ENCODE measurements at places on chromosomes 16 and 17.

- no peak for DNase-seq
These were observed 53.9 kb upstream of the ACSF3 start for GRCh38 chr16:89039756-89040155.

- DNase-seq = no peak
These were observed 130.1 kb downstream of the FOXL1 start for GRCh38 chr16:86708431-86708830.

GRCh38 chr16:19844945-19845641, 39.6 kb downstream of the GPRC5B start:
- no peak for DNase-seq

GRCh38 chr17:67718325-67718941, 697 bp downstream of the NOL11 start:
- DNase-seq = no peak

DNA sequence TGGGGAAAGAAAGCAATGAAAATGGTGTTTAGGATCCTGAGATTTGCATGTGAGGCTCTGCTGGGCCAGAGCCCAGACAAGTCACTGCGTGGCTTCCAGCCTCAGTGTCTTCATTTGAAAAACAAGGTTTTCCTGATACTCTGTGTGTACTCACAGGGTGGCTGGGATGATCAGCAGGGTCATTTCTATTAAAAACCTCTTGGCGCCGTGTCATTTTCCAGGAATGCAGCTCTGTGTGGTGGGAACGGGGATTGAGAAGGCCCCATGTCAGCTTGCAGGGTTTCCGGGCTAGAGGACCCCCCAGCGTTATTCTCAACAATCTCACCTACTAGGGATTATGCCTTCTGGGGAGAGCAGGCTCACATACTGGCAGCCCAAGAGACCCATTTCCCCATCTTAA, 73.5 kb downstream of the FOXL1 start:
- no peak for DNase-seq

- no peak for DNase-seq
These were observed 347.3 kb downstream of the NPIPA8 start for GRCh38 chr16:17989255-17989654.

DNA sequence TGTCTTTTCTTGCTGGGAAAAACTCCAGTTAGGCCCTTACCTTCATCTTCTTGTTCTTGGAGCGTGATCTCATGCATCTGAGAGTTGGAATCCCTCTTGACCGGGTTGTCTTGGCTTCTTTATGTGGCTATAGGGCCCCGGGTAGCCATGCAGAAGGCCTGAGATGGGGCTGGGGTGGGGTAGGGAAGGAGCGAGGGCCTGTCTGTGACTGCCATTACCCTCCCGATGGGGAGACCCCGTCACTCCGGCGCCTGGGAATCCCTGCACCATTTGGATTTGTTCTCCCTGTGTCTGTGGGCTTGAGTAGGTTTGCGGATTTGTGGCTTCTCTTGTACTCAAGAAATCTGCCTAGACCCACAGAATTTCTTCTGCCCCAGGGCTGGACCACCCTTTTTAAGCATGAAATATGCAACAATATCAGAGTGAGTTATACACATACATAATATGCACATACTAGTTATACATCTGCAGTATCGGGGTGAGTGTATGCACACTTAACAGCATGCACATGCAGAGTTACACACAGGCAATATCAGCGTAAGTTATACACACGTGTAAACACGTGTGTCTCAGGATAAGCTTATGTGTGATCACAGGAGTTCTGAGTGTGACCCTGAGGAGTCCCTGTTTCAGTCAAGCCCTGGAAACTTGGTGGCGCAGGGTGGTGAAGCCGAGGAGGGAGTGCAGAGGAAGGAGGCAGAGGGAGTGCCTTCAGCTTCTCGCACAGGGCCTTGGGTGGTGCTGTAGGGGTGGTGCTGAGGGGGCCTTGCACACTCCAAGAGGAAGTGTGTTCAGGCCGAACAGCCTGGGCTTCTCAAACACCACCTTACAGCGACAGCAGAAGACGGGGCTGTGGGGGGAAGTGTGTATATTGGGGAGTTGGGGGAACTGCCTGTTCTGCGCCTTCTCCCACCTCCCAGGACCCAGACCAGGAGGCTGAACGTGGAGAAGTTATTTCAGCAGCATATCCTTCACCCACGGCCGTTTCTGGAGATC, 18.5 kb downstream of the CCDC42 start:
- DNase-seq = no peak

- no peak for DNase-seq
These were observed 953.5 kb downstream of the CDH11 start for GRCh38 chr16:64168371-64168770.

DNA sequence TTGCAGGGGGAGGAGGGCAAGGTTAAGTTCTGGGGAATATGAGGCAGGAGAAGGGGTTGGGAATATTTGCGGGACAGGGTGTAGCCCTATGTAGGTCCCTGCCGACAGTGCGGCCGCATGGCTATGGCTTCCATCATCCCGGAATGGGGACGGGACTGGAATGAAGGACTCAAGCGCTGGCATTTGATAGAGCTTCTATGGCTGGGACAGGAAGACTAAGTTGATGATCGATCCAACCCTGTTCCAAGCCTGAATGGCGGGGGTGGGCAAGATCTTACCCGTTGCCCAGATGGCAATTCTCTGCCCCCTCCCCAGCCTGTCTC, 47.1 kb downstream of the SRCIN1 start:
- DNase-seq = no peak

DNA sequence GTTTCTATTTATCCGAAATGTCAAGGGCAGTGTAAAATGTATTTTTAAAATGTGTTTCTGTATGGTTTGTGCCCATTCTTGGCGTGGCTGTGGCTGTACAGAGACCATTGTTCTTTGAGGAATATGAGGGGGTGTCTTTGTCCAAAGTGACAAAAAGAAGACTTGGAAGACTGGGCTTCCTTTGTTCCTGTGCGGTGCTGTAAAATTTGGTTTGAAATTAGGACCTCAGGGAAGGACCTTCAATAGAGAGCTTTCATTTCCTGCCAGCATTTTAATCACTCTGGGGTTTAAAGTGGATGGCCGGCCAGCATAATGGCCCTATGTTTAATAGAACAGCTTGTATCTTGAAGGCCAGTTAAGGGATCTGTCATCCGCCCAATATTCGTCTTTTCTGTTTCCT, 190.1 kb upstream of the TBX2 start:
- DNase-seq = no peak

DNA sequence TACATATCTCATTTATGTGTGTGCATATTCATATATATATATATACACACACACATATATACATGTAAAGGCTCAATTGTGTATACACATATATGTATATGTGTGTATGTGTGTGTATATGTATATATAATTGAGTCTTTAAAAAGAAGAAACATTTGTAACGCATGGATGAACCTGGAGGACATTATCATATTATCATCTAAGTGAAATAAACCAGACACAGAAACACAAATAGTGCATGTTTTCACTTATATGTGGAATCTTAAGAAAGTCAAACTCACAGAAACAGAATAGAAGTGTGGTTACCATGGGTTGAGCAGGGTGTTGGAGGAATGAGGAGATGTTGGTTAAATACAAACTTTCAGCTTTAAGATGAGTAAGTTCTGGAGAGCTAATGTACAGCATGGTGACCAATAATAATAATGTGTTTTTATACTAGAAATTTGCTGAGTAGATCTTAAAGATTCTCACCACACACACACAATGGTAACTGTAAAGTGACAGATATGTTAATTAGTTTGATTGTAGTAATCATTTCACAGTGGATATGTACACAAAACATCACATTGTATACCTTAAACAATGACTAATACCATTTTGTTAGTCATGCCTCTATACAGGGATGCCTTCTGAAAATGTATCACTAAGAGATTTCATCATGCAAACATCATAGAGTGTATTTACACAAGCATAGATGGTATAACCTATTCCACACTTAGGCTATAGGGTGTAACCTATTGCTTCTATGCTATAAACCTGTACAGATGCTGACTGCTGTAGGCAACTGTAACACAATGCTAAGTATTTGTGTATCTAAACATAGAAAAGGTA, 132.6 kb upstream of the CACNG5 start:
- no peak for DNase-seq

- DNase-seq = no peak
These were observed 42.7 kb downstream of the ADGRG5 start for GRCh38 chr16:57585051-57585687.

- DNase-seq = no peak
These were observed 27.1 kb downstream of the ADAM11 start for GRCh38 chr17:44785921-44786320.

DNA sequence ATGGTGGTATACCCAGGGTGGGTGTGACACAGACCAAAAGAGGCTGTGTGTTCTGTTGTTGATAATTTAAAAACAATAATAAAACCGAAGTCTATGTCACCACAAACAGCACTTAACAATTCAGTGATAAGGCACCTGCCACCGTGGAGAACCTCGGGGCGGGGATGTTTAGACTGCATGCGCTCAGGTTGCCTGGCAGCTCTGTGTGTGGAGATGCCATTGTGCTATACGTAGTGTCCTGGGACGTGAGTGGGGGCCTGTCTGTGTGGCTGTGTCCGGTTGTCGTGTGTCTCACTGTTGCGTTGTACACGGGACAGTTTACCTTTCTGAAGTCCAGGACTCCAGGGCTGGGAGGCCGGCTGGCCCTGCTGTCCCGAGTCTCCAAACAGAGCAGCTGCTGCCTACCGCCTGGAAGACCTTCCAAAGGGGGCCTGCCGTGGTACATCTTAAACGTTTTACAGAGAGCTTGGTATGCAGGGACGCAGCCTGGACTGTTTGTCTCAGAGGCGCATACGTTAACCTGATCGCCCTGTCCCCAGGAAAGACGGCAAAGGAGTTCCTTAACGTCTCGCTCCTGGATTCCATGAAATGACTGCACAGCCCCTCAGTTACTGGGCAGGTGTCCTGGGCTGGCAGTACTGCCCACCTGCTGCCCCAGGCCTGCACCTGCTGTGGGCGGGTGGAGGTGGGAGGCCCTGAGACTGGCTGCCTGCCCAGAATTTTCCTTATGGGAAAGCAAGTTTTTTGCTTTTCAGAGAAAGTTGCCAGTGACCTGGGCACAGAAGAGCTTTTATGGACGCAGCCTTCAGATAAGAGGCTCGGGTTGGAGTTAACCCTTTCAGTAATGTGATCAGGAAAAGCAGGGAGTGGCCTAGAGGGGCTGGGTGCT, 19.0 kb downstream of the SPIRE2 start:
- no peak for DNase-seq

DNA sequence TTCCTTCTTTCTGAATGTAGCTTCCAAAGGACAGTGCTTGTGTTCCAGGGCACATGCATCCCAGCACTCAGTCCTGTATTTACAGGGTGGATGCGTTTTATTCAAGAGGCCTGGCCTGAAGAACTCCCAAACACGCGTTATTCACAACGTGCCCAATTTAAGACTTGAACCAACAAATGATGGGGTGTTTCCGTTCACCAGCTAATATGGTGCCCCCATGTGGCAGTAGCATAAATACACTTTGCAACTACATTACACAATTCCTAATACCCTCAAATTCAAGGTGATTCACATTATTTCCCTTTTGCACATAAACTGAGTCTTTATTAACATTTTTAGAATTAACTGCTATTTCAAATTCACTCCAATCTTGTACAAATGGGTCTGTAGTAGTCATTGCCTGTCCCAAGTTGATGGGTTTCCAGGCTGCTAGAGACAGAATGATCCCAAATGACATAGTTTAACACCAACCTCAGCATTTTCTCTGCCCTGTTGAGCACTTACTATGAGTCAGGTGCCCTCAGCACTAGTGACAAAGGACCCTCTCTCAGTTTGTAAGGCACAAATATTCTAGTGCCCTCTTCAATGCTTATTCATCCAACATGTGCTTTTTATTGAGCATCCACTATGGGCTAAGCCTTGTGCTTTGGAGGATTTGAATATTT, 26.9 kb downstream of the HSD17B2 start:
- no peak for DNase-seq

DNA sequence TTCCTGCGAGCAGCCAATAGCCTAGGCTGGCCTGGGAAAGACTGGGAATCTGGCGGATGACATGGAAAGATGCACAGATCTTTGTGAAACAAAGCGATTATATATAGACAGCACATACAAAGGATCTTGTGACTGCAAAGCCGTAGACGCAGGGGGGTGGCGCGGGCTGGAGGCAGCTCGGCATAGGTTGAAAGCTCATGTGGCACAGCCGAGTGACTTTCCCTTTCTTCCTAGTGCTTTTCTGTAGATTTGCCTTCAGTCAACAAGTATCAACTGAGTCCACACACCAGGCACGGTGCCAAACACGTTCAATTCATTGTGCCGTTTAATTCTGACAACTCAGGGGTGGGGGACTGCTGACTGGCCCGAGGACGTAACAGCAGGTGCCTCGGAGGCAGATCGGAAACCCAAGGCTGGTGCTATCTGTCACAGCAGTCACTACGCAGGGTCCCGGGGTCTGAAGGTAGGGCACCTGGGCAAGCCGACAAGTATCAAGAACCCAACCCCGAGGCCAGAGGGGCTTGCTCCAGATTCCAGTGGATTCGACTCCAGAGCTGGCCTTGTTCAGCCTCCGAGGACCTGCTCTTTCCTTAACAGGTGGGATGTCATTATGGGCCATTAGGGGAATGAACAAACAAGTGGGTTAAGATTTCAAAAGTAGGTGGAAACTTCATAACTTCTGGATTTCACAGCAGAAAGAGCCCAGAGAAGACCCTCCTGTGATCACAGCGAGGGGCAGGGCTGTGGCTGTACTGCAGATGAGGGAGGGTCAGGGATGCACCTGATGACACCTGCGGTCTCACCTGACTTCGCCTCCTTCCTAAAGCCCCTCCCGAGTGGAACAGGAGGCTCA, 5.9 kb downstream of the PAM16 start:
- DNase-seq = no peak

GRCh38 chr16:8828541-8829165, 31.0 kb downstream of the PMM2 start:
- DNase-seq = no peak

DNA sequence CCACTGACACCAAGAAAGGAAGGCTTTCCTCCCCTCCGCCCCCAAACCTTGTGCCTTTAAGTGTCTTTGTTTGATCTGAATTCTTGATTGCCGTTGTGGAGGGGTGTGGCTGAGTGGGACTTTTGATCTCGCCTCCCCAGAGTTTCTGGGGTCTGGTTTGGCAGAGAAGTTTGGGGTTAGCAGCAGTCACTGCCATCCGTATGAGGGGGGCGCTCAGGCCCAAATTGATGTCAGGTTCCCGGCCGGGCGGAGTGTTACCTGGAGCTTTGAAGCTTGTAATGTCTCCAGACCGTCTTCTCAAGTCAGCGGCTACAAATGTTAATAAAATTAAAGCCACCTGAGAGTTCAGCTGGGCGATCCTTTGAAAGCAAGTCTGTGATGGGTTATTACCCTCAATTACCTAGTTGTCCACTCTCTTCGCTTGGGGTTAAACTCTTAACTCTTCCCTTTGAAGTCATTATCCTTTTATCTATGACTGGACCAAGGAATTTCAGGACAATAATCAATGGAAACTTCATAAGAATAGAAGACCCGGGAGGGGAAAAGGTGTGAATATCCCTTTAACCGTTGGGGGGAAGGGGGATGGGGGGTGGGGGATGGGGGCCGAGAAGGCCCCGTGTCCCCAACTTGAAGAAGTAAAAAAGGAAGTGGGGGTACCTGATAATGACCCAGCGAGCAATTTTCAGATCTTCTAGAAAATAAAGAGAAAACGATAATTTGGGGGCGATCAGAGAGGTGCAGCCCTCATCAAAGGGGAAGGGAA, 31.8 kb upstream of the AXIN2 start:
- DNase-seq = no peak

Measured in stimulated activated CD8-positive, alpha-beta memory T cell treated with anti-CD3 and anti-CD28 coated beads, Interleukin-7, amount 100 ng/mL, for 1 hour (primary cell).